ENCODE measurements at places on chromosomes 11 and 22. TPM values are rescaled to one million over a fixed set of nuclear protein-coding genes. Genes with fewer than 3 reads are reported as not detected.

Gene FBXO3
- total RNA-seq, result 23.5 TPM

Gene MPPED2
- total RNA-seq, result 0.37 TPM

- no peak overlapping the region for H3K4me3 ChIP-seq
- no peaks in the 10 kb centered on the region for H3K36me3 ChIP-seq
- H3K4me1 ChIP-seq, result no peaks in the 10 kb centered on the region
- peaks cover 21% of the 10 kb centered on the region for H3K27me3 ChIP-seq
- no peak for DNase-seq
- no peak overlapping the region for H3K27ac ChIP-seq
Measured at GRCh38 chr11:133065847-133066485, 466.3 kb downstream of the OPCML start.

GRCh38 chr11:127049486-127049885, 48.9 kb upstream of the KIRREL3 start:
- no peak overlapping the region for H3K4me3 ChIP-seq
- no peak overlapping the region for H3K27ac ChIP-seq
- DNase-seq, result no peak
- H3K36me3 ChIP-seq, result no peaks in the 10 kb centered on the region

- H3K27me3 ChIP-seq, result no peaks in the 10 kb centered on the region
- no peak for DNase-seq
- H3K4me1 ChIP-seq, result peaks cover 10% of the 10 kb centered on the region
- H3K27ac ChIP-seq, result no peak overlapping the region
- no peak overlapping the region for H3K4me3 ChIP-seq
- no peaks in the 10 kb centered on the region for H3K36me3 ChIP-seq
Measured at GRCh38 chr11:36722421-36722820, 124.4 kb upstream of the RAG2 start.
